M059J (cell line): ENCODE measurements at places on chromosomes 3 and 15.
A peak's percentile ranks its signal among the peaks of the same experiment; 100 is the strongest.

GRCh38 chr15:66940368-66940767 is 125.0 kb upstream of the SMAD3 start:
- DNase-seq, result peak; percentile 34

GRCh38 chr3:128499724-128500275 is 6.8 kb upstream of the GATA2 start:
- peak; percentile 65 for DNase-seq

DNA sequence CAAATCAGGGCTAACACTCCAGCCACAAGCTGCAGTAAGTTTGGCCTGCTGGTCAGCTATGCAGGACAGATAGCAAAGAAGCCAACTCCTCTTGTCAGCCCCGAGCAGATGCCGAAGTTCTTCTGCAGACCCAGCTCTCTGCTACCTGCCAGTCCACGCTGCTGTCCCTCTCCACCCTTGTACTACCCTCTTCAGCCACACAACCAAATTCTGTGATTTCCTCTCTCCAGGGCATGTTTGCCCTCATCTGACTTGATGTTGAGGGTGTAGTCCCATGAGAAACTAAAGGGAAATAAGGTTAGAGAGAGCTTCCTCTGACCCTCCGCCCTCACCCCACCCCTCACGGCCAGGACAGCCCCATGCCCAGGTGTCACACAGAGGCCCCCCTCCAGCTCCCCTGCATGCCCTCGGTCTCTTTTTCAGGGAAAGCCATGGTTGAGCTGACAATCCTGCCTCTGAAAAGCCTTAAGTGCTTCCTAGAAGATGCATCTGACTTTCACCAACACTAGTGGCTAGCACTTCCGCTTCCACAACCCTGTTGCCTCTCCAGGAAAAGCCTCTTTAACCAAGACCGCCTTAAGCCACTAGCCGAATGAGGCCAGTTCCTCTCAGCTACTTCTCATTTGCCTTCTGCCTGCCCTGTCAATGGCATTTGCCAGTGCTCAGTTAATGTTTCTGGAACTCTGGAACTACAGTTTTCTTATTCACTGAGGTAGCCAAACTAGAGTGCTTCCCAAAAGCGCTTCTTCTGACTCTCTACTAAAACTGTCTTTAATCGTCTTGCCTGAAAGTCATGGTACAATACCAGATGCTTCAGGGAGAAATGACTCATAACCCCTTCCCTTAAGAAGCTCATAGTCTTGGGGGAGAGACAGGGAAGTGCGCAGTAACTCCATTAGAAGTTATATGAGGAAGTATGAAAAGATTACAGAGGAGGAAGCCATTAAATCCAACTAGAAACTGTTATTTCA is 300.4 kb upstream of the STT3B start:
- DNase-seq, result peak; percentile 45

- DNase-seq, result peak; percentile 91
Measured at GRCh38 chr3:30770387-30770786, 124.1 kb downstream of the GADL1 start.

GRCh38 chr15:93359060-93359408 is 270.0 kb upstream of the RGMA start:
- no peak for DNase-seq

DNA sequence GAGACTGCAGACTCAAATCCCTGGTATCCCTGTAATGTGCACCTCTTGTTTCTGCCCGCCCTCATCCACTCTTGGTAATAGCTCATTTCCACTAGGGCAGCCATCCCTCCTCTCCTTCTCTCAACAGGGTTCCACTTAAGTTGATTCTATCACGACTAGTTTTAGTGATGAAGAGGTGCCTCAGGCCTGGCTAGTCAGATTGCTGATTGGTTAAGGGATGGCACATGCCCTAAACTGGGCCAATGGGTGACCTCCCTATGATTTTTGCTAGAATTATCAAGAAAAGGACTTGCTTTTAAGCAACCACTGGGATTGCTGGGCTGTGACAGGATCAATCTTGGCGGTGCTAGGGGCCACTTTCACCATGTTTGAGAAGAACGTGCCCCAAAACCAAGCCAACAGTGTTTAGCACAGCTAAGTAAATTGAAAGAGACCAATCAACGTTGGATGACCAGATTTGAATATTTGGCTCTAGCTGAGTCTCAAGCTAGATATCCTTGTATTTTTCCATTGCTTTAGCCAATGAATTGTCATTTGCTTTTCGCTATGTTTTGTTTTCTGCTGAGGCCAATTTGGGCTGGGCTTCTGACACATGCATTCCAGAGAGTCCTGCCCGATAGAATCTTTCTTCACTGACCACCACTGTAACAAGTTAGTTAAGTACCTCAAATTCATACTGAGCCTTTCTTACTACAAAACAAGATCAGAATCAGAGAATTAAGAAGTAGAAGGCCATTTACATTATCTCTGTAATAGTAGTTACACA is 131.0 kb downstream of the PDZRN3 start:
- DNase-seq, result peak; percentile 34
